Cortex of kidney (tissue), 1 donor: ENCODE measurements at places on chromosomes 7 and 10.

GRCh38 chr7:127473409-127473808, 80.9 kb upstream of the ZNF800 start:
- DNase-seq = no peak

DNA sequence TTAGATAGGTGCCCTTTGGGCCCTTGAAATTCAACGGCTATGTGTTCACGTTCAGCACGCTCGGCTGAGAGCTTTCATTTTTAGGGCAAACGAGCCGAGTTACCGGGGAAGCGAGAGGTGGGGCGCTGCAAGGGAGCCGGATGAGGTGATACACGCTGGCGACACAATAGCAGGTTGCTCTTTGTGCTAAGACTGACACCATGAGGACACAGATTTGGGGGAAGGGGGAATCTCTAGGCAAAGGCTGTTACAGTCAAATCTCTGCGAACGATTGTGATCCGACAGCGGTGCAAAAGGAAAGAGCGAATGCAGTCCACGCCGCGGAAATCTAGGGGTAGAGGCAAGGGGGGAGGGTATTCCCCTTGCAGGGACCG, 667 bp downstream of the KLLN start:
- DNase-seq = peak; percentile 20

DNA sequence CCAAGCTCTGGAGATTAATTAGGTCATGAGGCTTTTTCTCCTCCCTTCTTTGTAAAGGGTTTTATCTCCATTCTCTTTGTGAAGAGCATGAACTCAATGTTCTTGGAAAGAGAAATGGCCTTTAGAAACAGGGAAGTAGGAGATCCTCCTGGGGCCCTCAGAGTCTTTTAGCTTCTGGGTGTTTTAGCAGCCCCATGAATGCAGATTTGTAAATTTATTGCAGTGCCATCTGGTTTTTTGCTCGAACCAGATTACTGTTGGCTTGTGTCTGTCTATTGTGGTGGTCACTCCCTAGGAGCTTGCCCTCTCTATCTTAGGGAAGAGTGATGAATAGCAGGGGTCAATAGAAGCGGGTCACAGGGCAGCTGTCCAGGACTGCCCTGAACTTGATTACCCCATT, 110.6 kb downstream of the BTRC start:
- no peak for DNase-seq

DNA sequence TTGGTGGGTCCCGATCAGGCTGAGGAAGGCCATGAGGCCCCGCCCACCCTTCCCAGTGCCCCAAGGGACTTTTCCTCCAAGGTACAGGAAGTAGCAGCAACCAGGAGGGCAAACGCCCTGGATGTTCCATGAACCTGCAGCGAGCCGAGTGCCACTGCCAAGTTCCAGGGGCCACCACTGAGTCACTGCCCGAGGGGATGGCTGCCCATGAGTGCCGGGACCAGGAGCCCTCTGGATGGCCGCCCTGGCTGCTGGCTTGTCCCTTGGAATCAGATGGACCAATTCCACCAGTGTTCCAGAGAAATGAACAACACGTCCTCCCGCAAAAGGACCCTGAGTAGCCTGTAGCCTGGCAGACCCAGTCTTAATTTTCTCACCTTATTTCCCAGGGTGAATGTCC, 74.2 kb downstream of the ZRANB1 start:
- no peak for DNase-seq

GRCh38 chr7:106915407-106915806, 50.3 kb downstream of the PIK3CG start:
- no peak for DNase-seq

GRCh38 chr10:119252470-119253151, 45.2 kb downstream of the GRK5 start:
- no peak for DNase-seq

- DNase-seq = no peak
These were observed 24.6 kb downstream of the WIPI2 start for GRCh38 chr7:5214641-5215040.
